Cortex of kidney (tissue), 1 donor: ENCODE measurements at places on chromosomes 16 and 17.

DNA sequence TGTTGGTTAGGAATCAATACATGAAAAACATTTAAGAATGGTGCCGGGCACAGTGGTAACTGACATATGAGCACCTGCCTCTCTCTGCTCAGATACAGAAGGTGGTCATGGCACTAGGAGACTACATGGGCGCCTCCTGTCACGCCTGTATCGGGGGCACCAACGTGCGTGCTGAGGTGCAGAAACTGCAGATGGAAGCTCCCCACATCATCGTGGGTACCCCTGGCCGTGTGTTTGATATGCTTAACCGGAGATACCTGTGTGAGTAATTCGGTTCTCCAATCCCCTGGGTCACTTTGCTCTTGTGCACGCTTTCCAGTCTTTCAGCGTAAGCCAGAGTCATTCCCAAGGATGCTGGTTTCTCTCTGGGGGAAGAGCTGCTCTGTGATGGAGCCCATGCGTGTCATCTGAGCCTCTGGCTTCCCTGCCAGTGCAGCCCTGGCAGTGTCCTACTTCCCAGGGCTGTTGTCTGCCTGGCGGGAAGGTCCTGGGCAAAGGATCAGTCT lies 3.0 kb upstream of the CD68 start:
- DNase-seq, result no peak

DNA sequence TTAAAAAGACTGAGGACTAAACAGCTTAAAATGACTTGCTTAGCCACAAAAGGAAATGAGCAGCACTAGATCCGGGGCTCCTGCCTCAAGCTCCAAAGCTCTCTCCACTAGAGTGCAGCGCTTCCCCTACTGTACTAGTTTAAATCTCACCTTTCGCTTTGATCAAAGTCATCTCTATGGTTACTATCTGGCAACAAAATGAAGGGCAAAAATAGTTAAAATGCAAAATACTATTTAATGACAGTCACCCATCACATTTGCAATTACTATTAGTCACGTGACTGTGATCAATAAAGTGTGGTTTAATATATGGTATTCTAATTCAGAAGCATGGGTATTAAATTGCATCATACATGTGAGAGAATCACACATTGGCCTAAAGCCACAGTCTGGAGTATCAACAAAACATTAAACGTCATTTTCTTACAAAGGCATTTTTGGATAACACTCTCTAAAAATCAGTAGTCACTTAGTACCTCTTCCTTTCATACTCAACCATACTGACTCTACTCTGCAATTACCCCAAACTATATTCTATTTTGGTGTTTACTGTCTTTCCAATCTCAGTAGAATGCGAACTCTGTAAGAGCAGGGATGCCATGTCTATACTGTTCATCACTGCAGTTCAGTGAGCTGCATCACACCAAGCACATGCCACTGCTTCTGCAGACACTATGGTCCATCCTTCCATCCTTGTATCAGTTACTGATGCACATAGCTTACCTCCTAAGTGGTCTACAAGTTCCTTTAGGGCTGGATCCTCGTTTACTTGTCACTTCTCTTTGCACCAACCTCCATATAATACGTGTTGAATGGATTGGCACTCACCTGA lies 6.2 kb downstream of the PSMD12 start:
- DNase-seq, result no peak

GRCh38 chr16:84391151-84392030 lies 23.1 kb downstream of the ATP2C2 start:
- DNase-seq, result no peak

DNA sequence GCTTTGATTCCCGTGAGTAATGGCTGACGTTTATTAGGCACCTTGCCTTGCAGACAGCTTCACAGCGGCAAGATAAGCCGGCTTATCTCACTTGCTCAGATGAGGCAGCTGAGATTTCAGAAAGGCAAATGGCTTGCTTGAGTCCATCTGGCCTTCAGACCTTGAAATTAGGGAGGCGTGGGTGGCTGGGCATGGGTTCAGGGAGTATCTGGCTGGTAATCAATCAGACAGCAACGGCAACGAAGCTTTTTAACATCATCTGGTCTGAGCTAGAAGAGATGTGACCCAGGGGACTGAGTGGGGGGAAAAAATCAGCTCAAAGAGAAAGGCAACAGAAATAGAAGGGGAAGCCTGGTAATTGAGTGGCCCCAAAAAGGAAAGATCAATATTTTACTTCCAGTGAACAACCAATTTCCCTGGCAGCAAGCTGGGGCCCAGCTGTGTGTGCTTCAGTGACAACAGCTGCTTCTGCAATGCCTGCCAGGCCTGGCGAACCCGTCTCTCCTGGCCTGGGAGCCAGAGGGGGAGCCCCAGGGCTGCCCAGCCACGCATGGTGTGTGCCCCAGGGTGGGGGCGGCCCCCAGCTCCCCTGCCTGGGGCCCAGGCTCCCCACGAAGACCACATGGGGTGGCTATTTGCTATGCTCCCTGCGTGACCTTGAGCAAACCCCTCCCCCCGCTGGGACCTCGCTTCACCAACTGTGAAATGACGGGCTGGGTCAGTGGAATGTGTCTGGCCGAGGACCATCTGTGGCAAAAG lies 34.0 kb downstream of the RAB11FIP4 start:
- DNase-seq, result no peak

GRCh38 chr16:11179574-11179973 lies 76.4 kb downstream of the SOCS1 start:
- no peak for DNase-seq

DNA sequence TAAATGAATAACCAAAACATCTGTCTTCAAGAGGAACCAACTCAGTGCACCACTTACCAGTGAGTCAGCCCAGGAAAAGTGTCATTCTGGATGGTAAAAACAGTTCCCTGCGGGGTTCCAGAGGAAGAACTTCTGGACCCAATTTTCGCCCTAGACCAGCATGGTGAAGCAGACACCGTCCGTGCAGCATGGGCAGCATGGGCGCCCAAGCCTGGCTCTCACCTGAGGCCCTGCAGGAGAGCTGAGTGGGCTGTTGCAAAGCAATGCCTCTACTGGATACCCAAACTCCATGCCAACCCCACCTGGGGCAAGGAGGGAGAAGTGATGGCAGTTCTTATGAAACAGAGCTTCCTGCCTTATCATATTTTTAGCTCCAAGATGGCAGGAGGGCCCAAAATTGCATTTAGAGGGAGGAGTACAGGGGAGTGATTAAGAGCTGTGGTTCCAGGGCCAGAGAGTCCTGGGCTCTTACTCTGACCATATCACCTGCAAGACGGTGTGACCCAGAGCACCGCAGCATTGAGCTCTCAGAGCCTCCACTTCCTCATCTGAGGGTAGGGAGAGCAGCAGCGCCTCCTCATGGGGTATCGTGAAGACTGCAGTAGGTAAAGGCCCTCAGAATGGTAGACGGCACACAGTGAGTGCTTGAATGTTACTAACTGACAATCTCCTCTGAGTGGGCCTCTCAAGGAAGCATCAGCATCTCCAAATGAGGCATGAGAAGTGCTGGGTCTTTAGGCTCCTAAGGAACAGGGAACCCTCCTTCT lies 16.6 kb upstream of the INPP5K start:
- DNase-seq, result no peak

DNA sequence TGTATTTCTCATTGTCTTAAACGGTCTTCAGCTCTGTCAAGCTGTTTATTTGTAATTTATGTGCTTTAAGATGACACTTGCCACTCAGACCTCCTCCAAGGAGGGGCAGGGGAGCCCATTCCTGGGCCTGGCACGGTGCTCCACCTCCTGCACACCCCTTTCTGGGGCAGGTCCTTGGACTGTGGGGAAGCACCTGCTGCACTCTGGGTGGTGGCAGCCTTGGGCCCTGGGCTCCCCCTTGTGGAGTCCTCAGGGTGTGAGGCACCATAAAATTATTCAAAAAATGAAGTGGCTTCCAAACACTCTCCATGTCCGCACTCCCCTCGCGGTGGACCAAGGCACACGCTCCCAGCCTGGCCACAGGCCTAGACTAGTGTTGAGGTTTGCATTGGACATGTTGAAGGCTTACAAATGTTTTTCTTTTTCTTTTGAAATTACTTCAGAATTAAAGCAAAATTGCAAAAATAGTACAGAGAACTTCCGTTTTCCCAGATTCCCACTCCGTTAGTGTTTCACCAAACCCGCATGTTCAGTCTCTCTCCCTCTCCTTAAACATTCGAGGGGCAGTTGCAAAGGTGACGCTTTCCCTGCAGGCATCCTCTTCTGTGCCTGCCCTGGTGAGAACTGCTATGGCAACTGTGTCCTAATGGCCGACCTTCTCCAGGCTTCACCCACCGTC lies 32.4 kb downstream of the FOXK2 start:
- DNase-seq, result no peak

- DNase-seq, result no peak
Measured at GRCh38 chr17:45792995-45793755, 9.1 kb downstream of the CRHR1 start.

DNA sequence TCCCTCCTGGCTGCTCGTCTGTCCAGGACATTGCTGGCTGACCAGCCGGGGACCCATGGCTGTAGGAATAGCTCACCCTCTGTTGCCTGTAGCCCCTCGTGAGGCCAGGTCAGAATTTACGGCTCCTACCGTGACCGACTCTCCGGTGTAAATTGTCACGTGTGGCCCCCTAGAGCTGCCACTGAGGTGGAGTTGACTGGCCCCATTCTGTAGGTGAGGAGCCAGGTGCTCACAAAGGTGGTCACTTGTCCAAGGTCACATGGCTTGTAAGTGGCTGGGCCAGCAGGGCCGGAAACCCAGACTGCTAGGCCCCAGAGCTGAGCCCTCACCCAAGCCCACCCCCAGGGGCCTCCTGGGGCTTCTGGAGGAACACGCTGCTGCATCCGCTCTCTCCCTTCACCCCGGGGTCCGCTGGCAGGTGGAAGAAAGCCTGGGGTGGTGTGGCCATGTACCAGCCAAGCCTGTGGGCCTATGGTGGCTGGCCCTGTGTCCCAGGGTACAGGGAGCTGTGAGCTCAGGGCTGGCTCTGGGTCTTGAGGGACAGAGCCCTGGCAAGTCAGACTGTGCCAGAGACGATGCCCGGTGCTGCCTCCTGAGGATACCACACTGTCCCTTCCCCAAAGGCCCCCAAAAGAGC lies 120.7 kb downstream of the RAB11FIP4 start:
- DNase-seq, result no peak

GRCh38 chr17:2608350-2608913 lies 15.0 kb downstream of the PAFAH1B1 start:
- no peak for DNase-seq

DNA sequence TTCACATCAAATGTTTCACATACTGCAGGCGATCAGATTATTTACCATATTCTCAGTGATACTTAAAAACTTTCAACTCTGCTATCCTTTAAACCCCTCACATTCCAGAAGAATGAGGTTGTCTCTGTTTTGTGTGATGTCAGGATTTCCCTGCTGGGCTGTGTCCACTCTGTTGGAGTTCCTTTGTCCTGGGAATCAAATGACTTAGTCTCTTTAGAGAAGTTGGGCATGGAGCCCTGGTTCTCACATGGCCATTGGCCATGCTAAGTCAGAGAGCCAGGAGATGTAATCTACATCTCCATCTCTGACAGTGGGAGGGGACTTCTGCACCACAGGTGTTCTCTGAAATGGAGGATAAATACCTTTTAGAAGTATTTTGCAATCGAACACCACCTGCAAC lies 205.1 kb upstream of the MAF start:
- no peak for DNase-seq

DNA sequence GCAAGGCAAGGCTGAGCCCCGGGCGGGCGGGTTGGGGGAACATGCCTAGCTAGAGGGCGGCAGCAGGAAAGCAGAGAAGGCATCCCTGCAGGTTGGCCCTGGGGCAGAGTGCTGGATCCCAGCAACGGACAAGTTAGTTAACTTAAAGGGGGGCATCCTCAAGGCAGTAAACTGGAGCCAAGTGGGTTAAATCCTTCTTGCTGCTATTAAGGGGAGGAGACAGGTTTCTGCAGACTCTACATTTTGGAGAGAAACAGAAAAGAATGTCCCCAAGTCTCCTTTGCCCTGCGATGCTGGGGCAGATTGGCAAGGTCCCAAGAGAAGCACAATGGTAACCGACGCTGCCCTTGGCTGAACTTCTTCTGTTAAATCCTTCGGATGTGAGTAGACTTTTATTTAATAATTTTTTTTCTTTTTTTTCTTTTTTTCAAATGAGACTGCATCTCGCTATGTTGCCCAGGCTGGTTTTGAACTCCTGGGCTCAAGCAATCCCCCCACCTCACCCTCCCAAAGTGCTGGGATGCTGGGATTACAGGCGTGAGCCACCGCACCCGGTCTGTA lies 14.0 kb downstream of the ATP5PD start:
- DNase-seq, result no peak

GRCh38 chr16:12262454-12263180 lies 286.1 kb downstream of the SNX29 start:
- DNase-seq, result no peak

DNA sequence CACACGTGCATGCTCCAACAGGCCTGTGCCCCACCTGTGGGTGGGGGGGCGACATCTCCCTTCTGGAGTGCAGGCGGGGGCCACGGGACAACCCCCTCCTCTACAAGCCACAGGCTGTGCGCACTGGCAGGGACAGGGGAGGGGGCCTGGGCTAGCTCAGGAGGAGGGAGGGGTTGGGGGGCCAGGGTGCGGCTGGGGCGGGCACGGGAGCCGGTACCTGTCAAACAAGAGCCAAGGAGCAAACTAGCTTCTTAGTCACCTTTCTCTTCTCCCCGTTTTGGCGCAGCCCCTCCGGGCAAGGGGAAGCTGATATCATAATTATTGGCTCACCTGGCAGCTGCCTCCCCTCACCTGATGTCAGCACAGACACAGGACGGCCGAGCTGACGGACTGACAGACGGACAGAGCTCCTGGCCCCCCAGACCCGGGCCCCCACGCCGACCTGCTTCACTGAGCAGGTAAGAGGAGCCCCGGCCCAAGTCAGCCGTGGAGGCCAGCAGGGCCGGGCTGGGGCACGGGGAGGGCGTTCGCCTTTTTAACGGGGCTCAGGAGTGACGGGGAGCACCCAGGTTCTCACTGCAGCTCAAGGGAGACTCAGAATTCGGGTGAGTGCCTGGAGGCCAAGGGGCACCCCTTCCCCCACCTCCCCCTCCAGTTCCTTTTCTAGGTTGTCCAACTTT lies at the start of gene FOXN1:
Gene FOXN1, plus strand, starts transcription at position 363 of the 680 bp plus-strand sequence. CDS start 17,622 bp downstream, outside the sequence.
- no peak for DNase-seq

DNA sequence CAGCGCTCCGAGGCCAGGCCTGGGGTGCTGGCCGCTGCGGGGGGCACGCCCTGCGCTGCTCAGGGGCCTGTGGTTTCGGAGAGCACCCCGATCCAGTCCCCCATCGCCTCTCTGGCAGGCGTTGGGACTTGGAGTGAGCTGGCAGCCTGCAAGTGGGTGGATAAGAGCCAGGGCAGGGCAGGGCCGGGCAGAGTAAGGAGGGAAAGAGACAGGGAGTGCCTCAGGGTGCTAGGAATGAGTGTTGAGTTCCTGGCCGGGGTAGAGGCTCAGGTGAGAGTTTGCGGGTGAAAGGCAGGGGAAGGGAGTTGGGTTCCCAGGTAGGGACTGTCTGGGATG lies 1.3 kb downstream of the CDH13 start:
- no peak for DNase-seq

- DNase-seq, result no peak
Measured at GRCh38 chr16:21943571-21943970, 9.6 kb upstream of the UQCRC2 start.

- DNase-seq, result no peak
Measured at GRCh38 chr16:50778284-50779163, 36.6 kb downstream of the CYLD start.

GRCh38 chr17:45763182-45763581 lies 20.9 kb upstream of the CRHR1 start:
- no peak for DNase-seq
